ENCODE measurements at places on chromosomes 4 and X.

DNA sequence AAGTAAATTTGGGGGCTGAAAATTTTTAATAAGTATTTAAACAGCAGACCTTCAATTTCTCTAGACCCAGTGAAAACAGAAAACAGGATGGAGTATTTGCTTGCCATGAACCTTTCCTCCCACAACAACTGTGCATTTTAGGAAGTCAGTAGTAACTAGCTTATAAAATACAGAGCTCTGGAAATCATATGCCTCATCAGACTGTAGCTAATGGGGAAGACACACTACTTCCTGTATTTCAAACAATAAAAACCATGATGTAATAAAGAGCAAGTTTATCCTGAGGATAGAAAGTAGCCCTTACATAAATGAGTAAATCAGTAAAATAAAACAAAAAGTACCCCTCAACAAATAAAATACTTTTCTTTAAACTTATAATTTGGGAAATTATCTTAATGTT is 280.1 kb upstream of the ZFP42 start:
- DNase-seq, result no peak

- DNase-seq, result no peak
Observed at GRCh38 chrX:16162391-16162790, 4.9 kb upstream of the MAGEB17 start.

GRCh38 chrX:111597967-111598366 is 83.0 kb upstream of the ALG13 start:
- DNase-seq, result no peak

- DNase-seq, result no peak
Observed at GRCh38 chr4:109020861-109021260, 258.0 kb upstream of the ETNPPL start.

- DNase-seq, result no peak
Observed at GRCh38 chr4:184807256-184807655, 18.5 kb downstream of the ACSL1 start.

DNA sequence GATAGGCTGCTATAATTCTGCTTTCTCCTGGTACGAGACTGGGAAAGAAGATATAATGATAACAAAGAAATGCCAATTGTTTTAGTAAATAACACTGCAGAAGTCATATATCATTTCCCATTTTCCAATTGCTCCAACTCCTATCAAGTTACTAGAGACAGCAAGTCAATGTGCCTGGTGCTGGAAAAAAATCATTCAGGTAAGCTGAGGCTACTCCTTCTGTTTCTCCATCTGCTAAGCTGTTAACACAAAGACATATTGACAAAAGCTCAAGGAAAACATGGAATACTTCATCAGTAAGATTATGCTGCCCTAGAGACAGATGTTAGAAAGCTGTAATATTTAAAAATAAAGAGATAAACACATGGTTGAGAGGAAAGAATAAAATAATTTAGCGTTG is 10.0 kb downstream of the NAA11 start:
- no peak for DNase-seq

- no peak for DNase-seq
Observed at GRCh38 chr4:189279188-189279587, 661.5 kb upstream of the FRG1 start.

DNA sequence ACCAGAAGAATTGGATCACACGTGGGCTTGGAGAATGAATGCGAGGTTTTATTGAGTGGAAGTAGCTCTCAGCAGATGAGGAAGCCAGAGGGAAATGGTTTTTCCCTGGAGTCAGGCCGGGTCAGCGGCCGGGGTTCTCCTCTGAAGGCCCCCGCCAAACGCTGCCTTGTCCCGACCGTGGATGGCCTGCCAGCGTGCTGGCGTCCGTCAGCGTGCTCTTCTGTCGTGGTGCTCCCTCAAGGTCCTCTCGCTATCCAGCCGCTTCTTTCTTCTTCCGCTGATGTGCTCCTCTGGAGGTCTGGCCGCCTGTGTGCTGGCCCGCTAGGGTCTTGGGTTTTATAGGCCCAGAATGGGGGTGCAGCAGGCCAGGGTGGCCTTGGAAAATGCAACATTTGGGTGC is 632.2 kb downstream of the TRAM1L1 start:
- no peak for DNase-seq

DNA sequence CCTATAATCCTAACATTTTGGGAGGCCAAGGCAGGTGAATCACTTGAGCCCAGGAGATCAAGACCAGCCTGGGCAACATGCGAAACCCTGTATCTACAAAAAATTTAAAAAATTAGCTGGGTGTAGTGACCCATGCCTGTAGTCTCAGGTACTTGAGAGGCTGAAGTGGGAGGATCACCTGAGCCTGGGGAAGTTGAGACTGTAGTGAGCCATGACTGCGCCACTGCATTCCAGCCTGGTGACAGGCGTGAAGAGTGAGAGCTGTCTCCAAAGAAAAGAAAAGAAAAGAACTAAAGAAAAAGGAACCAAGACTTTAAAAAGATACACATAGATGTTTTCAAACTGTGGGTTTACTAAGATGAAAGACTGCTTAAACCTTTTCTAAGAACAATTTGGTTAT is 129.0 kb downstream of the SPCS3 start:
- DNase-seq, result no peak

DNA sequence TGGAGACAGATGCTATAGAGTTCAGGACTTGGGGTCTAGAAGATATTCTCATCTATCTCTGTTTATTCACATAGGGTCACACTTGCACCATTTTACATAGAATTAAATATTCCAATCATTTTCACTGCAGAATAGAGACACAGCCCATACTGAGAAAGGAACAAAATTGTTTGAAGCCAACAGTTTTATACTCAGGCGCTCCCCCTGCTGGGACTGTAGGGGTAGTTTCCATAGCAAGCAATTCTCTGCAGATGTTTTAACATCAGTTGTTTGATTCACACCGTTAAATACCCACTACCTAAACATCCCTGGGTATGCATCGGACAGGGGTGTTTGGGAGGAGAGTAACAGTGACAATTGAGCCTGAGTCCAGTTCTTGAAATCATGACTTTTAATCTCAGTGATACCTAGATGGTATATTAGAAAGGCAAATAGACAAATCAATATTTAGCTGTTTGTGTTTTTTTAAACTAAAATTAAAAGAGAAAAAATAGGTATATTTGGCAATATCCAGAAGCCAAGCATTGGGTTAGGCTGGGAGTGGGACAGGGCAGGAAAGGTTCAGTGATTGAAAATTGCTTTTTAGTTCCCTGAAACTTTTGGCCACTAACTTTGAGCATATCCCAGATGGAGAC is 33.8 kb downstream of the LONRF3 start:
- DNase-seq, result peak; percentile 12

- no peak for DNase-seq
Observed at GRCh38 chr4:166421556-166422156, 548.6 kb downstream of the TLL1 start.

DNA sequence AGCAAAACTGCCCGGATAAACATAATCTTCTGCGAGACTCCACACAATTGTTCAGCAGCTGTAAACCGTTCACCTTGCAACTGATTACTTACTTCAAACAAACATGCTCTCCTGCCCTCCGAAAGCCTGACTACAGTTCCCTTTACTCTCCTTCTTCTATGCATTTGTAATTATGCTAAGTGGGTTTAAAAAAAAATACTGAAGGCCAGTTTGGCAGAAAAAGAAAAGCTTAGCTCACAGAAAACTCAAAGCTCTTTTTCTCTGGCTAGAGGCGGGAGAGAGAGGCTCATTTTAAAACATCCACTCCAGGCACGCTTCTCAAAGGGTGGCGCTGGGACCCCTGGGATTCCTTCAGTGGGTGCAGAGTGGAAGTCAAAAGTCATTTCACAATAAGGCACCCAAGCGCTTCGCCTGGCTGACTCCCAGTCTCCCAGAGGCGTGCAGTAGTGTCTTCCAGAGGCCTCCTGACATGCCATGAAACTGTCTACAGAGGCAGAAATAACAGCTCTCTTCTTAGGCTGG is 1.9 kb downstream of the DHRSX start:
- no peak for DNase-seq

DNA sequence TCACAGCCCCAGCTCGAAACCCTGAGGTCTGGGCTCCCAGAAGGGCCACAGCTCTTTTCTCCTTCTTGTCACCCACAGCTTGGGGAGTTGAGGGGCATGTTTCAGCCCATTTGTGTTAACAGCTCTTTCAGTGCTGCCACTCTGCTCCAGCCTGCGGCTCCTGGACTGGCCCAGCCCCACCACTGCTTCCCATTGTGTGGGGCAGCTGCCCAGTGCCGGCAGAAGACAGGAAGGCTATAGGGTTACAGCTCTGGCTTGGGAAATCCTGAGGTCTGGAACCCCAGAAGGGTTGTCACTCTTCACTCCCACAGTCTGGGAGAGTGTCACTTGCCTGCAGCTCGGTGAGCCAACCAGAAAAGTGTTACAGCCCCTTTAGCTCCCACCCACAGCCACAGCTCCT is 7.0 kb upstream of the HNRNPD start:
- no peak for DNase-seq

- DNase-seq, result no peak
Observed at GRCh38 chr4:1317177-1318045, 27.7 kb downstream of the MAEA start.

DNA sequence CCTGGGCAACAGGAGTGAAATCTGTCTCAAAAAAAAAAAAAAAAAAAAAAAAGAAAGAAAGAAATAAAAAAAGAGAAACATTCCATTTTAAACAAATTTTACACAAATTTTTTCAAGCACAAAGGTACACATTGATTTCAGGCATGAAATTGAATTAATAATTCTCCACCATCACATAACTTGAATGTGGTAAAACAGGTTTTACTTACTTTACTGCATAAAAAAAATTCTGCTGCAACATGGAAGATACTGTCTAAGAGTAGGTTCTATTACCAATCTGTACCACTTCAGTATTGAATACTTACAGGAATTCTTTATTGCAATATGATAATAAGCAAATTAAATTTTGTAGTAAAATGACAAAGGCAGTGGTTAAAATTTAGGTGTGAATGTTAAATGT is 271.6 kb upstream of the ARSJ start:
- no peak for DNase-seq

DNA sequence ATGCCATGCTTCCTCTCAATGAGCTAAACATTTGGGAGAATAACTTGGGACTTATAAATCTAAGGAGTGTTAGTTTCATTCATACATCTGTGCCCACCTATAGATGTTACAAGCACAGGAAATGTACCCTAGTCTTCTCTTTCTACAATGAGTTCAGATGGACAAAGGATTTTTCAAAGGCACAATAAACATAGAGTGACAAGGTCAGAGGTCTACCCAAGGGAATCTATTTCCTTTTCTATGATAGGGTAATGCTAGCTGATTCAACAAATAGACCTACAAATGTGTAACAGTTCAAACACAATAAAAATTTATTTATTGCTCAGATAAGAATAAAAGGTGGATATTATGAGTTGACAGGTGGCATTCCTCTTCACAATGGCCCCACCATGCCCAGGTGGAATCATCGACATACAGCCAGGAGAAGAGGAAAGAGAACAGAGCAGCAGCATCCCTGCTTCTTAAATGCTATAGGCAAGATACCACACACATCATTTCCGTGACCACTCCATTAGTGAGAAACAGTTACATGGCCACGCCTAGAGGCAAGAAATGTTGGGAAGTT is 421.8 kb downstream of the HNRNPD start:
- no peak for DNase-seq

- DNase-seq, result no peak
Observed at GRCh38 chr4:62133977-62134376, 933.9 kb downstream of the ADGRL3 start.

- no peak for DNase-seq
Observed at GRCh38 chr4:168908851-168909273, 101.2 kb downstream of the CBR4 start.

DNA sequence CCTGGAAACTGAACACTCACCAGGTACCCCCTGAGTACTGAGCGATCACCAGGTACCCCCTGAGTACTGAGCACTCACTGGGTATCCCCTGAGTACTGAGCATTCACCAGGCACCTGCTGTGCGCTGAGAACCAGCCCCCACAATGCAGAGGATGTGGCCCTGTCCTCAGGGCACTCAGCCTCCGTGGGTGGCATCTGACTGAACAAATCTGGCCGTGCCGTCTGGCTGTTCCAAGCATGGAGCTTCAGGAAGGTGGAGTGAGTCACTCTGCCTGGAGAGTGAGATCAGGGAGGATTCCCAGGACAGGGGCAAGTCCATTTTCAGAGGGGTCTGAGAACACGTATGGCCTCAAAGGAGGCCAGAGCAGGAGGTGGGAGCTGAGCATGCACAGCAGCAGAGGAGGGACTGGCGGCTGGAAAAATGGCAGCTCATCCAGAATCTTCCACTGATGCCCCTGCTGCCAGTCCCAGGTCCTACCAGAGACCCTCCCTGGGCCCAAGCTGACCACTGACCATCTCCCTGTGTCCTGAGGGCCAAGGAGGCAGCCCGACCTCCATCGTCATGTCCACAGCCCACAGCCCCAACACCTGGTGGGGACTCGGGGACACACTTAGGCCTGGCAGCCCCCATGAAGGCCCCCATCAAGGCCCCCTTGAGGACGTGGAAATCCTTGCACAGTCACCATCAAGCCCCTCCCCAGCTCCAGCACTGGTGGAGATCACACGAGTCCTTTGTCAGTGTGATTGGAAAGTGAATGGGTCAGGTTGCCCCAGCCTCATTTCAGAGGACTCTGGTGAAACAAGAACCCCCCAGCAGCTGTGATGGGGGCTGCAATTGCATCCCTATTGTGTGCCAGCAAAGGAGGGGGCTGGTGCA is 94.1 kb downstream of the HMX1 start:
- DNase-seq, result no peak

DNA sequence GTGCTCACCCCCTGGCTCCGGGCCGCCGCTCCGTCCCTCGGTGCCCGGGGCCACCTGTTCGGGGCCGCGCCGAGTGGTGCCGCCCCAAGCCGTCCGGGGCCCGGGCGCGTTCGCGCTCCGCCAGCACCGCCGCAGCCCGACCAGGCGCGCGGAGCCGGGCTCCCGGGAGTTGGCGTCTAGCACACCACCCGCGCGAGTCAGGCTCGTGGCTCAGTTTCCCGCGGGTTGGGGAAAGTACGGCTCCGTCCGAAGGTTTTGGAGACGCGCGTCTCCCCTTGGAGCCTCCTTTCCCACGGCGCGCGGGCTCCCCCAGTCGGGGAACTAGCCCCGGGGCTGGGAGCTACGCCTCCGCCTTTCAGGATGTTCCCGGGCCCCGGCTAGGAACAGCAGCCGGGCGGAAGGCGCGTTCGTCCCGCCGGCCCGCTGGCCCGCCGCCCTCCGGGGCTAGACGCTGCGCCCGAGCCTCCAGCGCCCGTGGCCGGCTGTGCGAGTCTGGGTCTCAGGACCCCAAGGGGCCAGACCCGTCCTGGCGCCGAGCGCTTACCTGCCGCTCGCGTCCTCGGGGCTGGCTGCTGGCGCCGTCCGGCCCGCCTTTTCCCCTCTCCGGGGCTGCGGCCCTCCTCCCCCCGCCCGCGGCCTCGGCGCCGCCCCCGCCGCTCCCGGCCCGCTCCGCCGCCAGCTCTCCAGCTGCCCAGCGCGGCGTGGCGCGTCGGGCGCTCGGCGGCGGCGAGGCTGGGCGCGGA is at the start of gene ADGRG2:
ADGRG2 (minus strand) TSS at position 571 of the 743 bp plus-strand sequence. CDS start 53,634 bp downstream, outside the sequence.
- no peak for DNase-seq
